T-helper 17 cell (primary cell): ENCODE measurements at places on chromosomes 13 and 19.

- DNase-seq: no peak
- peak overlapping the region; percentile 61 for H3K27ac ChIP-seq
- H3K27me3 ChIP-seq: no peaks in the 10 kb centered on the region
- H3K4me1 ChIP-seq: peaks cover 39% of the 10 kb centered on the region
Observed at GRCh38 chr13:46594374-46595078, 41.6 kb downstream of the LRCH1 start.

GRCh38 chr19:39996218-39996810, 546 bp upstream of the ZNF546 start:
- peak; percentile 9 for DNase-seq
- peaks cover 5% of the 10 kb centered on the region for H3K36me3 ChIP-seq
- H3K4me3 ChIP-seq: peak overlapping the region; percentile 96
- H3K27ac ChIP-seq: peak overlapping the region; percentile 99
- peaks cover 23% of the 10 kb centered on the region for H3K4me1 ChIP-seq

GRCh38 chr13:95382916-95383315, 81.7 kb upstream of the ABCC4 start:
- H3K36me3 ChIP-seq: no peaks in the 10 kb centered on the region
- no peak for DNase-seq
- no peaks in the 10 kb centered on the region for H3K27me3 ChIP-seq
- H3K27ac ChIP-seq: peak overlapping the region; percentile 29

DNA sequence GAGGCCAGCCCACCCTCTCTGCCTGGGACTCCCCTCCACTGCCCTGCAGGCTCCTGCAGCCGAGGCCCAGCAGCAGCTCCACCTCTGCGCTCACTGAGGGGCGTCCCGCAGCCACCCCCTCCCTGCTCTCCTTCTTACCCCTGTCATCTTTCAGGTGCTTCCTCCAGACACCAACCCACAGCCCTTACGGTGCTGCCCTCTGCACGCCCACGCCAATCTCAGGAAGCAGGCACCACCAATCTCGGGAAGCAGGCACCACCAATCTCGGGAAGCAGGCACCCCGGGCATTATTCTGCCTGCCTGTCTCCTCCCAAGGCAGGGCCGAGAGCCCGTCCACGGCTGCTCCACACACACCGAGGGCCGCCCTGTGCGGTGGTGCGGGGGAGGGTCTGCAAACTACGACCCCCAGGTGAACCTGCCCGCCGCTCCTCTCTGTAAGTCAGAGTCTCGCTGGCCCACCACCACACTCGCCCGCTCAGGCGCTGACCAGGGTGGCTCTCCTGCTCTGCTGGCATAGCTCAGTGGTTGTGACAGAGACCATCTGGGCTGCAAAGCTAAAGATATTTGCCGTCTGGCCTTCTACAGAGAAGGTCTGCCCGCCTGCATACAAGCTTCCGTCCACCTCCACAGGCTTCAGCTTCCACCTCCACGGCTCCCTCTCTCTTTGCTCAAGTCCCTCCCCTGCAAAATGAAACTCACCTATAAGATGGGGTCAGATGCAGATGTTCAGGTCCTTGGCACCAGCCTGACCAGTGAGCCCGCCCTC, 2.9 kb downstream of the LSM7 start:
- H3K36me3 ChIP-seq: peaks cover 4% of the 10 kb centered on the region
- peak overlapping the region; percentile 66 for H3K4me3 ChIP-seq
- no peak overlapping the region for H3K27ac ChIP-seq
- peaks cover 30% of the 10 kb centered on the region for H3K4me1 ChIP-seq
- no peak for DNase-seq
- no peaks in the 10 kb centered on the region for H3K27me3 ChIP-seq

DNA sequence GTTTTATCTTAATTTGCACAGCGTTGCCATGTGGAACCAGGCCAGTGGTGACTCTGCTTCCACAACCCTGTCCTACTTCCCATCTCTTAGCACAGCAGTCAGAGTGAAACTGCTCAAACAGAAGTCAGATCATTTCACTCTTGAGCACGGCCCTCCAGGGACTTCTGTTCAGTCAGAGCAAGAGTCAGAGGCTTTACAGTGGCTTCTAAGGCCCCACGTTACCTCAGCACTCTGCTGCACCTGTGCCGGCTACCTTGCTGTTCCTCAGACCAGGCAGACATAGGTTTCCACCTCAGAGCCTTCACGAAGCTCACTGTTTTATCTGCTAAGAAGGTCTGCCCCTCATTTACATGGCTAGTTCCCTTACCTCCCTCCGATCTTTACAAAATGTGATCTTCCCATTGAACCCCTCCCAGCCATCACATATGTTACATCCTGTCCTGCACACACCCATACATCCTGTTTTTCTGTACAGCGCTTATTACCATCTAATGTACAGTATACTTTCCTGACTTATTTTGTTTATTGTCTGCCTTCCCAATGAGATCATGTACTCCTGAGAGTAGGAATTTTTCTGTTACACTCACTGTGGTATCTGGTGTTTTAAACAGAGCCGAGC, 41.6 kb downstream of the TM9SF2 start:
- no peaks in the 10 kb centered on the region for H3K27me3 ChIP-seq
- DNase-seq: no peak
- peak overlapping the region; percentile 93 for H3K27ac ChIP-seq
- peaks cover 38% of the 10 kb centered on the region for H3K4me1 ChIP-seq
- peak overlapping the region; percentile 91 for H3K4me3 ChIP-seq

- H3K4me1 ChIP-seq: peaks cover 66% of the 10 kb centered on the region
- H3K27me3 ChIP-seq: no peaks in the 10 kb centered on the region
- peak overlapping the region; percentile 94 for H3K27ac ChIP-seq
- peak overlapping the region; percentile 97 for H3K4me3 ChIP-seq
- H3K36me3 ChIP-seq: no peaks in the 10 kb centered on the region
Observed at GRCh38 chr19:18419699-18420460, 682 bp downstream of the SSBP4 start.

DNA sequence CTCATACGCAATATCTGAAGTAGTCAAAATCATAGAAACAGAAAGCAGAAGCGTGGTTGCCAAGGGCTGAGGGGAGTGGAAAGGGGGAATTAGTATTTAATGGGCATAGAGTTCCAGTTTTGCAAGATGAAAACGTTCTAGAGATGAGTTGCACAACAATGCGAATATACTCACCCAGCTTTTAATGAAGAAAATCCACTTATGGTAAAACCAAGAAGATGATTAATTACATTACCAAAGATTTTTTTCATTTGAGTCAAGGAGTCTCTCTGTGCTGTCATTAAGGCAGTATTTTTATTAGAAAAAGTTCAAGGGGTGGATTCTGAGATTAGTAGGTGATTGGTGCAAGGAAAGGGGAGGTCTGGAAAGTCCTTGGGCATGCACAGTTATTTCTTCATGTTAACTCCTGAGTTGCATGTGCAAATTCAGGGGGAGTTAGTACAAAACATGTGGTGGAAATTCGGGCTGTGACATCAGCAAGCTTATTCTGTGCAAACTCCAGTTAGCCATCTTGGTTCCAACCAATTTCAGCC, 6.9 kb upstream of the CBY2 start:
- H3K27me3 ChIP-seq: peaks cover 12% of the 10 kb centered on the region
- no peaks in the 10 kb centered on the region for H3K36me3 ChIP-seq
- H3K4me3 ChIP-seq: no peak overlapping the region
- DNase-seq: no peak
- H3K27ac ChIP-seq: no peak overlapping the region

DNA sequence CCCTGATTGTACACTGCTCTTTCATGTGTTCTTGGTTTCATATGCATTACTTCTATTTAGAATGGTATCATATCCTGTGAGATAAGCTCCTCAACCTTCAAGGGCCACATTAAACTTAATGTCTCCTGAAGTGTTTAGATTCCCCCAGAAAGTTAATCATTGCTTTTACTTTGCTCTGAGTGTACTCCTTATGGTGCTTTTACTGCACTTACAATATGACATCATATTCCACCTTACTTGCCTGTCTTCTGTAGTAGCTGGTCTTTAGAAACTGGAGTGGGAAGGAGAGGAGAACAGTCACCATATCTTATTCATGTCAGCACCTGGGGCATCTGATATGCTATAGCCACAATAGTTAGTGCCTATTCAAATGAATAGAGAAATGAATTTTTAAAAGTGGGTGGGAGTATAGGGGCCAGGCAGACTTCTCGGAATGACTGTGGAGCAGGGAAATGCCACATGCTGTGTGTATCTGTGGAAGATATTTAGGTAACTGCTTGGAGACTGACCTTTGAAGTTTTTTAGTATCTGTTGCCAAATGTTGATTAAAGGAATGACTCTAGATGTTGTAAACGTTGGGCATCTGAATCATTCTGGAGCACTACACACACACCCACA, 40.2 kb downstream of the SLAIN1 start:
- H3K27ac ChIP-seq: no peak overlapping the region
- no peaks in the 10 kb centered on the region for H3K27me3 ChIP-seq
- H3K36me3 ChIP-seq: peaks cover 2% of the 10 kb centered on the region
- H3K4me1 ChIP-seq: peaks cover 11% of the 10 kb centered on the region
- no peak overlapping the region for H3K4me3 ChIP-seq

- no peak overlapping the region for H3K27ac ChIP-seq
- no peaks in the 10 kb centered on the region for H3K4me1 ChIP-seq
- DNase-seq: no peak
- H3K27me3 ChIP-seq: peaks cover 29% of the 10 kb centered on the region
Observed at GRCh38 chr13:106612688-106613087, 44.8 kb upstream of the ARGLU1 start.

- H3K4me1 ChIP-seq: no peaks in the 10 kb centered on the region
- H3K27me3 ChIP-seq: no peaks in the 10 kb centered on the region
- no peak overlapping the region for H3K4me3 ChIP-seq
- H3K36me3 ChIP-seq: no peaks in the 10 kb centered on the region
Observed at GRCh38 chr13:89554801-89555200, 1792.7 kb upstream of the MIR17HG start.

- peaks cover 8% of the 10 kb centered on the region for H3K36me3 ChIP-seq
- H3K27me3 ChIP-seq: peaks cover 19% of the 10 kb centered on the region
- H3K27ac ChIP-seq: no peak overlapping the region
- no peak overlapping the region for H3K4me3 ChIP-seq
- DNase-seq: no peak
Observed at GRCh38 chr19:8371011-8371804, 7.3 kb downstream of the ANGPTL4 start.

- H3K27me3 ChIP-seq: no peaks in the 10 kb centered on the region
- DNase-seq: no peak
- H3K4me1 ChIP-seq: peaks cover 46% of the 10 kb centered on the region
- peak overlapping the region; percentile 99 for H3K4me3 ChIP-seq
- peak overlapping the region; percentile 100 for H3K27ac ChIP-seq
Observed at GRCh38 chr19:39969266-39969665, 1.7 kb upstream of the PSMC4 start.

GRCh38 chr19:39843919-39844793, 2.0 kb downstream of the FBL start:
- peaks cover 3% of the 10 kb centered on the region for H3K36me3 ChIP-seq
- no peaks in the 10 kb centered on the region for H3K27me3 ChIP-seq
- peak overlapping the region; percentile 81 for H3K4me3 ChIP-seq

DNA sequence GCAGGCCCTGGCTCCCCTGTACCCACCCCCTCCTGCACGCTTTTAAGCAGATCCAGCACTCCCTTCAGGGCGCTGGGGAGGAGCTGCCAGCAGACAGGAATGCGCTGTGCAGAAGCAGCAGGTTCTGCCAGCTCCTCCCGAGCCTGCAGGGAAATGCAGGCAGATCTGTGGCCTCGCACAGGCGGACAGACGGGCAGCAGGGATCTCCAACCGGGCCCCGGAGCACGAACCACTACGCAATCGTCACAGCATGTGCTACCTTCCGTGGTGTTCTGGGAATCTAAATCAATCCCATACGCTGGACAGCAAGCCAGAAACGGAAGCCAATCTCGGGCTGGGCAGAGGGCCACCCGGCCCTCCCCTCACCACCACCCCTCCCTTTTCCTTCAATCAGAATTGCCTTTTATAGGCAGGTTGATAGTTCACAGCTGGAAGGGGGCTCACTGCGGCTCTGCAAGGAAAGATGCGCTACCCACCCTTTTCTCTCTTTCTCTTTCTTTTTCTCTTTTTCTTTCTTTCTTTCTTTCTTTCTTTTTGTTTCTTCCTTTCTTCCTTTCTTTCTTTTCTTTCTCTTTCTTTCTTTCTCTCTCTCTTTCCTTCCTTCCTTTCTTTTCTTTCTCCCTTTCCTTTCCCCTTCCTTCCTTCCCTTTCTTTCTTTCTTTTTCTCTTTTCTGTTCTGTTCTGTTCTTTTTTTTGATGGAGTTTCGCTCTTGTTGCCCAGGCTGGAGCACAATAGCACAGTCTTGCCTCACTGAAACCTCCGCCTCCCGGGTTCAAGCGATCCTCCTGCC, 99.9 kb downstream of the GNG7 start:
- no peaks in the 10 kb centered on the region for H3K36me3 ChIP-seq
- peaks cover 9% of the 10 kb centered on the region for H3K4me1 ChIP-seq
- H3K27ac ChIP-seq: peak overlapping the region; percentile 54
- H3K4me3 ChIP-seq: no peak overlapping the region
- H3K27me3 ChIP-seq: no peaks in the 10 kb centered on the region

DNA sequence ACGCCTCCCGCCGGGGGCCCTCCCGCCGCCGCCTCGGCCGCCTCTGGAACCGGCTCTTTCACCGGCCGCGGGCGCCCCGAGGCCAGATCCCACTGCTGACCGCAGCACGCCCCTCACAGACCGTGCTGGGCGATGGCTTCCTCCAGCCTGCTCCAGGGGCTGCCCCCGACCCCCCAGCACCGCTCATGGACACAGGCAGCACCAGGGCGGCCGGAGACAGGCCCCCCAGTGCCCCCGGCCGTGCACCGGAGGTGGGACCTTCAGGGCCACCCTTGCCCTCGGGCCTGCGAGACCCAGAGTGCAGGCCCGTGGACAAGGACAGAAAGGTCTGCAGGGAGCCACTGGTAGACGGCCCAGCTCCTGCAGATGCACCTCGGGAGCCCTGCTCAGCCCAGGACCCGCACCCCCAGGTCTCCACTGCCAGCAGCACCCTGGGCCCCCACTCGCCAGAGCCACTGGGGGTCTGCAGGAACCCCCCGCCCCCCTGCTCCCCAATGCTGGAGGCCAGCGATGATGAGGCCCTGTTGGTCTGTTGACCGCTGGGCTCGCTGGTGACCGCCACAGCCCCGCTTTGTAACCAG, 13.0 kb downstream of the LRP3 start:
- H3K4me1 ChIP-seq: no peaks in the 10 kb centered on the region
- no peaks in the 10 kb centered on the region for H3K27me3 ChIP-seq
- H3K27ac ChIP-seq: no peak overlapping the region
- no peaks in the 10 kb centered on the region for H3K36me3 ChIP-seq
- H3K4me3 ChIP-seq: no peak overlapping the region

- H3K27ac ChIP-seq: no peak overlapping the region
- no peak for DNase-seq
- no peaks in the 10 kb centered on the region for H3K4me1 ChIP-seq
- H3K36me3 ChIP-seq: no peaks in the 10 kb centered on the region
- H3K4me3 ChIP-seq: no peak overlapping the region
Observed at GRCh38 chr13:63024458-63024857, 1608.8 kb upstream of the PCDH20 start.
